Amygdala (tissue), 56 donors: ENCODE measurements at places on chromosomes 6 and 20.
A peak's percentile ranks its signal among the peaks of the same experiment; 100 is the strongest.

GRCh38 chr6:18632670-18633410 is 245.7 kb downstream of the RNF144B start:
- DNase-seq = no peak

DNA sequence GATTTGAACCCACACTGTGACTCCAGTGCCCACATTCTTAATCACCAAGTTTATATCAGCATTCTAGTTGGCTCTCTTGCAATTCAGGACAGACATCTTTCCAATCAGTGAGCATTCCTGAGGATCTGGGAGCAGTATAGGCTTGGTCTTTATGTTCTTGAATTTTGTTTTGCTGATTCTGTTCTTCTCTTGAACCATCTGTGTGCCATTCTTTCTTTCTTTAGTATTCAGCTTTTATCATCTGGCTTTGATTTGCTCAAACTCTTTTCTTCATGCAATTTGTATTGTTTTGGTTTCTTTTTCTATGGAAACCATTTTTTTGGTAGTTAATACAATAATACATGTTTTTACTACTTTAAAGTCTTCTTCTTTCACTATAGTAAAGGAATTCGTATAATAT is 162.4 kb downstream of the CD109 start:
- no peak for DNase-seq

DNA sequence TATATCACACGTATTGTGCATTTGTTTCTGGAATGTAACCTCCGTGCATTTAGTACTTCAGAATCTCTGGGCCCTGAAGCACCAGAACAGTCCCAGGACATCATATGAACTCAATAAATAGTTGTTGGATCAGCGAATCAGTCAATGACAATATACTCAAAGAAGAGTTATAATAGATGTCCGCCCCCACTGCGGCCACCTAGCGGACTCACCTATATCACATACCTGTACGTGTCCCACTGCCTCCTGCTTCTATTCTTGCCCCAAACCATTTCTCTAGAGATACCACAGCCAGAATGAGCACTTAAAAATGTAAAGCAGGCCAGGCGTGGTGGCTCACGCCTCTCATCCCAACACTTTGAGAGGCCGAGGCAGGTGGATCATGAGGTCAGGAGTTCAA is 73.9 kb downstream of the DCDC2 start:
- DNase-seq = no peak

DNA sequence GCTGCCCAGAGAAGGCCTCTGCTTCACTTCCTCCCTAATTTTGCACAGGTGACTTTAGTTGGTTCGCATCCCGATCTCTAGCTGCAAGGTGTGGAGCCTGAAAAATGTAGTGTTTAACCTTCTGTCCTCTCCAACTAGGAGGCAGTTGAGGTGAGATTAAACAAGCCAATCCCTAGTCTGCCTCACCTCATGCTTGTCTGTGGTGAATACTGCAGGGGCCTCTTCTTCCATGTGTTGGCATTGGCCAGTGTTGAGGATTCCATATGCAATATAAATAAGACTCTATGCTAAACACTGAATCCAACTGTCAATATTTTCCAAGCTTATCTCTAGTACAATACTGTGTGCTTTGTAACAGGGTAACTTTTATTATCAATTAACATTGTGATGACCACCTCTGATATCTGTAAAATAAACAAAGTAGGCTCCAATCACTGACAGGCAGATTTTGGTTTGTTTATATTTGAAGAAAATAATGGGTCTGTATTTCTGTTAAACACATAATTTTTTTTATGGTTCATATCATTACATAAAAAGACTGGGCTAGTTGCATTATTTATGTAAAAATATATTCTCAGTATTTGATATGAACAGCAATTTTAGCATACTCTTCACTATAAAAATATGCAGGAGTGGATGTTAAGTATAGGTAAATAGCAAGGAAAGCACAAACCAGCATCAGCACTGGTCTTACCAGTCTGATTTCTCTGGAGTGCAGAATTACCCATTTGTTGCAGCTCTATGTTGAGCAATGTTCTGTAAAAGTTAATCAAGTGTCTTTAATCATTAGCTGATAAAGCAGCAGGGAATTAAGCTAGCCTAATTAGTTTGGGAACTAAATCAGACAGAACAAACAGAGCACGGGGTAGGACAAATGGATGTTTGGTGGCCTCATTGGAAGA is 74.0 kb downstream of the ANKRD6 start:
- no peak for DNase-seq

- DNase-seq = no peak
Observed at GRCh38 chr6:113649276-113649675, 207.9 kb upstream of the MARCKS start.

GRCh38 chr6:148271711-148272439 is 70.8 kb upstream of the SASH1 start:
- DNase-seq = no peak

GRCh38 chr20:15789079-15789478 is 784.2 kb downstream of the KIF16B start:
- peak; percentile 12 for DNase-seq

GRCh38 chr6:161828355-161828754 is 554.5 kb upstream of the AGPAT4 start:
- DNase-seq = no peak

DNA sequence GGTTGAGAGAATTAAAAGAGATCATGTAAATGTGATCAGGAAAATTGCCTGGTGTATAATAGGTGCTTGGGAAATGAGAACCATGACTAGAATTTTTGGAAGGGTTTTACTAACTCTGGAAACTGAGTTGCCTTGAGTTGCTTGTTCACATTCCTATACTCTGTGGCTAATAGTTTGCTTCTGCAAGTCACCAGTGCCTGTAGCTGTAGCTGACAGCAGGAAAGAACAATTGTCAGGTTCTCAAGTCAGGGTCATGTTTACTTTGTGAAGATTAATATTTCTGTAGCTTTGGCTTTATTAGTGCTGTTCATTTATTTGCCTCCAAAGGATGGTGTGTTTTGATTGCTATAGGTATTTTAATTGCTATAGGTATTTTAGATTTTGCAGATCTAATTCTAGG is 86.5 kb downstream of the EYA2 start:
- no peak for DNase-seq

- DNase-seq = no peak
Observed at GRCh38 chr6:145544514-145544913, 190.8 kb downstream of the EPM2A start.

DNA sequence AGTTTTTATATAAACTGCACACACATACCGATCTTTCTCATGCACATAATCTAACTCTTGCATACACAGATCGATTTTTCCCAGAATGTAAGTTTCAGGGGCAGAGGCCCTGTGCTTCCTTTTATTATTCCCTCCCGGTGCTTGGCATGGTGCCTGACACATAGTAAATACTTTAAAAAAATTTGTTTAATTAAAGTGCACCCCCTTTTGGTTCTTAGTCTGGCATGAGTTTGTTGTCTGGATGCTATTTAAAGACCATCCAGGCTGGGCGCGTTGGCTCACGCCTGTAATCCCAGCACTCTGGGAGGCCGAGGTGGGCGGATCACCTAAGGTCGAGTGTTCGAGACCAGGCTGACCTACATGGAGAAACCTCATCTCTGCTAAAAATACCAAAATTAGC is 5.4 kb upstream of the DEK start:
- DNase-seq = no peak

DNA sequence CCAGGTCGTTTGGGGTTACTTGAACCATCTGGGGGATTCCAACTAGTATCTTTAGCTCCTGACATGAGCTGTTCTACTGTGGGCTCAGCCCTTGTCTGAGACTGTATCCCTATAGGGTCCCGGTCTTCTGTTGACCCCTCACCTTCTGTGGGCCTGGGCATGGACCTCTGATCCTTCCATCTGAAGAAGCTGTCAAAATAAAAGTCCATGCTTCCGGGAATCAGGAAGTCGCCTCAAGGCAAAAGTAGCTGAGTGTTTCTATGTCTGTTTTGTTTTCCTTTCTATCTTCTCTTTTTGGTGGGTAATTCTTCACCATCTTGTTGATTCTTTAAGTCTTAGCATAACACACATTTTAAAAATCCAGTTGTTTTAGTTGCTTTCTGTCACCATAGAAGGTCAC is 30.3 kb downstream of the ITPR3 start:
- no peak for DNase-seq

DNA sequence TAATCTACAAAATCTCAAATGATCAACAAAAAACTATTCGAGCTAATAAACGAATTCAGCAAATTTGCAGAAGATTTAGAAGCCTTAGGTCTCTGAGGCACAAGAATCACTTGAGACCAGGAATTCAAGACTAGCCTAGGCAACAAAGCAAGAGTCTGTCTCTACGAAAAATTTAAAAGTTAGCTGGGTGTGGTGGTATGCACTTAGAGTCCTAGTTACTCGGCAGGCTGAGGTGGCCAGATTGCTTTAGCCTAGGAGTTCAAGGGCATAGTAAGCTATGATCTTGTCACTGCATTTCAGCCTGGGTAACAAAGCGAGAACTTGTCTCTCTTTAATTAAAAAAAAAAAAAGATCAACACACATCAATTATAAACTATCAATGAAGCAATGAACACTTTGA is 34.2 kb downstream of the FAM184A start:
- DNase-seq = no peak

GRCh38 chr6:78797270-78797669 is 70.1 kb upstream of the IRAK1BP1 start:
- no peak for DNase-seq

DNA sequence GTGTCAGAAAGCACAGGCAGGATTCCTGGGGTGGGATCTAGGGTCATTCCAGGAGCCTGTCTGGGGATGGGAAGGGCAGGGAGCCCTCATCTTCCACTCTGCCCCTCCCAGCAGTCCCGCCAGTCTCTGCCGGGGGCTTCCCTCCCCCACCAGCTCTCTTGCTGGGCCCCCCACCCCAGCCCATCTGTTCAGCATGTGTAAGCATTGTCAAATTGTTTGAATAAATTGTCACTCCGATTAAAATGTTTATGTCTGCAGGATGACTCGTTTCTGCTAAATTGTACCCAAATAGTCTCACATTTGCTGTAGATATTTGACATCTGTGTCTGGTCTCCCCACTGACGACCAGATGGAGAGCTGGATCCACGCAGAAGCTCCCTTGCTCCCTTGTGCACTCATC is 257.6 kb downstream of the ANKRD60 start:
- no peak for DNase-seq

DNA sequence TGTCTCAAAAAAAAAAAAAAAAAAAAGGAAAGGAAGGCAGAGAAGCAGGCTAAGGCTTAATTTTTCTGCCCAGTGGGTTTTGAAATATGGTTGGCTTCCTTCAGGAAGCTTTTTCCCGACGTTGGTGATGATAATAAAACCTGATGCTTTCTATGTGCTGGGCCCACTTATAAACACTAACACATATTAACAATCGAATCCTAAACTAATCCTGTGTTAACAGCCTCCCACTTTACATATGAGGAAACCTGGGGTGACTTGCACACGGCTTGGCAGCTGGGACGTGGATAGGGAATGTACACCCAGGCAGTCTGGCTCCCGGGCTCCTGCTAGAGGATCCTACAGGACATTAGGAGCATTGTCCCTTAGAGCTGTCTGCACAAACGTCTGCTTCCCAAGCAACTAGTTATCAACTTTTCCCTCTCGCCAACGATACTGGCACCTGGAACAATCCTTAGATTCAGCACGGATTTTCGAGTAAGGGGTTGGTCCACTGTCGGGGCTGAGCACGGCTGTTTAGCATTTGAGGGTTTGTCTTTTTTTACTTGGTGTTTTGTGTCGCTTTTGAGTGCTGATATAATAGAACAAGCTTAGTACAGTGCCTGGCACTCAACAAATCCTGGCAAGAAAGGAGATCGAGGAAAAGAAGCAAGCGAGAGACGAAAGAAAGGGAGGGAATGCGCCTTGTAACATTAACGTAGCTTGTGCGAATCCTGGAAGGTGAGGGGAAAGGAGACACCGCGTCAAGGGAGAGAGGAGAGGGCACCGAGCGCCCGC is 622 bp upstream of the KIZ start:
- DNase-seq = peak; percentile 24

- DNase-seq = no peak
Observed at GRCh38 chr20:20677186-20677585, 35.3 kb downstream of the RALGAPA2 start.

DNA sequence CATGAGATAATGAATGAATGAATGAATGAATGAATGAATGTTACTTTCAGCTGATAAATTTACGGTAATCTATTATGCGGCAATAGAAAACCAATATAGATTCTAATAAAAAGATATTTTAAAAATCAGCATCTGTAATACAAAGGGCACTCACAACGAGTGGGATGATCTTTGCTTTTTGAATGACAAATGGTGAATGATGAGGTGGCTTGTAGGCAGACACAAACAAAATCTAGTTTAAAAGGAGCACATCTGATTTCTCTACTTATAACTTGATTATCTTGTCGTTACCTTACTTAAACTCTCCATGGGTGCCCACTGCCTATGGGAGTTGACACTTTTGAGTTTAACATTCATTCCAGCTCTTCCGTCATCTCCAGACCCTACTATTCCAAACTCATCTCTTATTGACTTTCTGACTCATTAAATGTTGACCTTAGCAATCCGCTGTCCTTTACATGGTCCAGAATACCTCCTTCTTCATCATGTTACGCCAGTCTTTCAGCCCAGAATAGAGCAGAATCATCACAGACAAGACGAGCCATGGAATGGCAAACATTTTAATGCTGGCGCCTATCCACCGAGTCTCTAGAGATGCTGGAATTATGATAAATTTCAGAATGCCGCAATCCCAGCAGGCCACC is 41.3 kb downstream of the NHLRC1 start:
- no peak for DNase-seq

DNA sequence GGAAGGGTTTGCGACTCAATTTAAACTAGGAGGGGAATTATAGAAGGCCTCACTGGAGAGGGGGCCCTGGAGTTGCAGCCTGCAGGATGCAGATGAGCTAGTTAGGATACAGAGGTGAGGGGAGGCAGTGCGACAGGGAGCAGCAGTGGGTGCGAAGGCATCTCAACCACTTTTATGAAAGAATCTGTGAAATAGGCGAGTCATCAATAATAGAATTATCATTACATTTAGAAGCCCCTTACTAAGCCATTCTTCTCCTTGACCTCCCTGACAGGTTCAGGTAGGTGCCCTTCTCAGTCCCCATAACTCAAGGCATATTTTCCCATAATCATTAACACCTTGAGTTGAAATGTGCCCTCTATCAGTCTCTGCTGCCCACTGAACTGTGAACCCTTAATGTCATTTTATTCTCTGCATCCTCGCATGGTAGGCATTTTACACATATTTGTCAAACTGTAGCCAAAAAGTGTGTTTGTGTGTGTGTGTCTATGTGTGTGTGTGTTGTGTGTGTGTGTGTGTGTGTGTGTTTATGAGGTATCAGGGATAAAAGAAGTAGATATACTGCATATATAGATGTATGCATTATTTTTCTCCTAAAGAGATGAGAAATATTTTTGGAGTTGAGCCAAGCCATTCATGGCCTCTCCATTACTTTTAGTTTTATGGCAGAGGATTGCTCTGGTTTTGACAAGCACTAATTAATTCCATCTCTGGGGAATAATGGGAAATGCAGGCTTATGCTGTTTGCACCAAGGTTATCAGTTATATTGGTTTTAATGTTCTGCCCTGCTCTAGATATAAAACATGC is 898.8 kb downstream of the KIF16B start:
- no peak for DNase-seq

- DNase-seq = no peak
Observed at GRCh38 chr6:6503191-6503590, 85.3 kb upstream of the LY86 start.

GRCh38 chr6:111478064-111478476 is 4.9 kb downstream of the REV3L start:
- no peak for DNase-seq

GRCh38 chr6:42383421-42384205 is 68.1 kb downstream of the TRERF1 start:
- DNase-seq = no peak

GRCh38 chr6:78810698-78811097 is 56.7 kb upstream of the IRAK1BP1 start:
- DNase-seq = no peak
